ENCODE measurements at places on chromosomes 3 and 15. TPM values are rescaled to one million over a fixed set of nuclear protein-coding genes. Genes with fewer than 3 reads are reported as not detected.

RNF7 gene
- total RNA-seq, result 114 TPM

SUSD5 gene
- total RNA-seq, result 3.1 TPM

NANOGP8 gene
- 1.5 TPM for total RNA-seq

KBTBD8 gene
- 5.6 TPM for total RNA-seq

SLC33A1 gene
- total RNA-seq, result 21.8 TPM

MOBP gene
- total RNA-seq, result not detected

SAXO2 gene
- 1.4 TPM for total RNA-seq

MUC20 gene
- total RNA-seq, result not detected

CIB1 gene
- 5.2 TPM for total RNA-seq

CPN2 gene
- total RNA-seq, result not detected

CKMT1A gene
- 1.7 TPM for total RNA-seq

HMG20A gene
- total RNA-seq, result 75.6 TPM

GASK1A gene
- total RNA-seq, result 10.3 TPM

GRM7 gene
- total RNA-seq, result 0.80 TPM

MELTF gene
- 4.2 TPM for total RNA-seq

WDR82 gene
- total RNA-seq, result 45.4 TPM

CD200 gene
- total RNA-seq, result 41.5 TPM

GRCh38 chr3:81743096-81744025 is 18.1 kb downstream of the GBE1 start:
- DNase-seq, result no peak

DNA sequence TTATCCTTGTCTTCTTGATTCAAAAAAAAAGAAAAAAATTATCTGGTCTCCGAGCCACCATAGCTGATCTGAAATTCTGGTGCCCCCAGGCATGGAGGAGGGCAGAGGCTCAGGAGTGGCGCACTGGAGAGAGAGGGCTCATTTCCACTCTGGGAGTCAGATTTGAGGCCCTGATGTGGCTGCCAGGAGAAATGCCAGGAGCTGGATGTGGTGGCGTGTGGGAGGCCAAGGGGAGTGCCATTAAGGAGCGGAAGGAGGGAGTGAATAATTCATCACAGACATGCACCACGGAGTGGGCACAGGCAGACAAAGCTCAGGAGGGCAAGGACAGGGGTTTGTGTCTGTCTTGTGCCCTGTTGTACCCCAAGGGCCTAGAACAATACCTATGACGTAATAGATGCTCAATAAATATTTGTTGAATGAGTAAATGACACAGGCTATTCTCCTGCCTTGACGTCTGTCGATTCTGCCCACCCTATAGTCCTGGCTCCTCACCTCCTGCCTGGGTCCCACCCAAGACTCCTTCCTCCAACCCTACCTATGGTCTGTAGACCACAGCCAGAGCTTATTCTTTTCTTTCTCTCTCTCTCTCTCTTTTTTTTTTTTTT is 12.0 kb upstream of the GRIP2 start:
- no peak for DNase-seq

DNA sequence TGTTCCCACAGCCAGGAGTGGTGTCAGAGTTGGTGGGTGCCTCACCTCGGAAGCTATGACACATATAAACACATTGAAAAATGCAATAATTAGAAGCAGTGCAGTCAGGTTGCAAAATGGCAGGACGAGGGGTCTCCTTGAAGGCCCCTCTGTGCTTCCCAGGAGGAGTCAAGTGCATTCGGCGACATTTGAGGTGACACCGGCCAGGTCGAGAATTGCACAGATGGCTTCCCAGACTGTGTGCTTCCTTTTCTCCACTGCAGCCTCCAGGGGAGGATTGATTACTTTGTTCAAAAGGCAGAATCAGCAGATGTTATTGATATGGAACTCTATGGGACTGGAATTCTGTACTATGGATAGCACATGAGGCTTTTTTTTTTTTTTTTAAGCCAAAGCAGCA is 163.2 kb downstream of the MINAR1 start:
- DNase-seq, result no peak

DNA sequence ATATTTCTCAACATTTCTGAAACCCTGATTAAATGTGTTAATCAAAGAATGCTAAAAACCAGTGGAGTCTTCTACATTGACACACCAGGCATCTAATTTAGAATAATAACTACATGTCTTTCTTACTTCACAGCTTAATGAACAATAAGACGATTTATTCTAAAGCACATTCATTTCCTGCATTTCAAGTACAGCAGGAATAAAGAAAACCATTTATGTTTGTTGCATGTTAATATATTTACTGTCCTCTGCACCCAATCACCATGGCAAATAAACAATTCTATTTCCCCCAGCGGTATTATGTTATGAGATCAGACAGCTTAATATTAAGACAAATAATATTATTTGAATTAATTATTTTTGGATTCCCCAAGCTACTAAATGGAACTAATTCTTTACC is 1336.3 kb upstream of the CADM2 start:
- DNase-seq, result no peak

- no peak for DNase-seq
Measured at GRCh38 chr3:96478496-96478895, 335.9 kb upstream of the EPHA6 start.

DNA sequence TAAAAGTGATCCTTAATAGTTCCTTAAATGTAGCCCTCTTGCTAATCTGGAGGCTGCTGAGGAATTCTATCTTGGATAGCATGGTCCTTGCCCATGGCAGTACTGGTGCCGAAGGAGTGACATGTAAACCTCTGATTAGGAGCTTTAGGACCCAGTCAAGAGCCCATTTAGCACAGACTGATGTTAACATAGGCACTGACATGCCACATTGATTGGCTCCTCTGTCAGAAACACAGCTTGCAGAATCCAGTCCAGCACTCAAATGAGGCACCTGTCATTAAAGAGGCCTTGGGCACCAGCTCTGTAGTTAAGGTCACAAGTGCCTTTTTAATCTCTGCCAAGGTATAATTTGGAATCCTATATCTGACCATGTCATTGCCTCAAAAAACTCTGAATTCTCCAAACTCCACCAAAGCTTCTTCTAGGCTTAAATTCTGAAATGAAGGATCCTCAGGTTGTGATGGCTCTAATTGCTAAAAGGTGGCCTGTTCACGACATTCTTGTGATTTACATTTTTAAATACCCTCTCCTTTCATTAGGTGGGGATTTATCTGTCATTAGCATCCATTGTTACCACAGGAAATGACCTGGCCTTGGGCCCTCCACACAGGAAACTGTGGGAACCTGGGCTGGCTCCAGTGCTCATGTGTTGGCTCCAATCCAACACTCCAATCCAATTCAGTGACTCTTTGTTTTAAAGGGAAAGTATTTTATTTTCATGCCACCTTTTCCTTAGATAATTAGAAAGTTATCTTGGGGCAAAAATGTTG is 57.3 kb upstream of the RNF7 start:
- no peak for DNase-seq

DNA sequence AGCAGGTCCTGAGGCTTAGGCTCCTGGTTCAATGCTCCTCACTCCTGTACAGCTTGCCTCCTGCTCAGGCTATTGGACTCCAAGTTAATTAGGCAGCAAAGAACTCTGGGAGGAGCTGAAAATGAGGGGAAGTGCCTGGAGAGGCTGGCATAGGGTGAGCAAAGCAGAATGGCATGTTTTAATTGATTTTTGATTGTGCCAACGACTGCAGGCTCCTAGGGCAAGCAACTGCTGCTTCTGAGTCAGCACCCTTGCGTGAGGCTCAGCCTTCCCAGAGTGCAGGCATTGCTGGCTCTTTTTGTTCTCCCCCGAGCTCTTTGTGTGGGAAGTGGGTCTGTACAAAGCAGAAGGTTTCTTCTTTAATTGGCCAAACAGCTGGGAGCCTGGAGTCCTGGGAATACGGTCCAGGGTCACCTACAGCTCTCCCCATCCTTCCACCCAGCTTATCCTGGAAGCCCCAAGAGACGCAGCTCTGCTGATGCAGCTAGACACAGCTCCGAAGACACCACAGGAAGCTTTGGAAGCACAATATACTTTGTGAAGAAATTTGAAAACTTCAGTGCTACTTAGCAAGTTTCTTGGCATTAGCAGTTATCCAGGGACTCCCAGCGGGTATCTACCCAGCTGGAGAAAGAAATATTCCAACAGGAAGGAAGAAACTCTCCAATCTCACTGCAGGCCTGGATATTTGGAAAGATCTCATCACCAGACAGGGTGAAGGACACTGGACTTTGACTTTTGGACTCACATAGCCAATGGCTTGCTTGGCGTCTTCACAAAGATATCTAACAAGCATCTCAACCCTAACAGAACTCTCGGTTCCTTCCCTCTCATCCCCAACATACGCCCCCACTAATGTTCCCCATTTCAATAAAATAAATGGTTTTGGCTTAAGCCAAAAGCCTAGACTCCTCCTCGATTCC is 76.8 kb downstream of the BDH1 start:
- DNase-seq, result peak; percentile 32

DNA sequence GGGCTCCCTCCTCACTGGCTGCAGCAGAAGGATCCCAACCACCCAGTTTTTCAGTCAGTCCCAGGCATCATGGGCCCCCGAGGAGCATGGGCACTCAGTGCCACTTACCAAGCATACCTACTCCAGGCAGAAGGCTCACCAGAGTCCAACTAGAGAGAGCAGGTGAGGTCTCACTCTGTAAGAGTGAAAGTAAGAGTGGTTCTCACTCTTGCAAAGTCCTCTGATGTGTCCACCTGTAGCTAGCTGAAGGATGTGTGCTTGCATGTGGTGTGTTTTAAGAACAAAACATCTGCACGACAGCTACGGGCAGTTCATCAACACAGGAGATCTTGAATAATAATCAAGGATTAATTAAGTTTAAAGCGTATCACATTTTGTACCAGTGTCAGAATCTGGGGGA is 49.7 kb downstream of the CCK start:
- DNase-seq, result no peak

DNA sequence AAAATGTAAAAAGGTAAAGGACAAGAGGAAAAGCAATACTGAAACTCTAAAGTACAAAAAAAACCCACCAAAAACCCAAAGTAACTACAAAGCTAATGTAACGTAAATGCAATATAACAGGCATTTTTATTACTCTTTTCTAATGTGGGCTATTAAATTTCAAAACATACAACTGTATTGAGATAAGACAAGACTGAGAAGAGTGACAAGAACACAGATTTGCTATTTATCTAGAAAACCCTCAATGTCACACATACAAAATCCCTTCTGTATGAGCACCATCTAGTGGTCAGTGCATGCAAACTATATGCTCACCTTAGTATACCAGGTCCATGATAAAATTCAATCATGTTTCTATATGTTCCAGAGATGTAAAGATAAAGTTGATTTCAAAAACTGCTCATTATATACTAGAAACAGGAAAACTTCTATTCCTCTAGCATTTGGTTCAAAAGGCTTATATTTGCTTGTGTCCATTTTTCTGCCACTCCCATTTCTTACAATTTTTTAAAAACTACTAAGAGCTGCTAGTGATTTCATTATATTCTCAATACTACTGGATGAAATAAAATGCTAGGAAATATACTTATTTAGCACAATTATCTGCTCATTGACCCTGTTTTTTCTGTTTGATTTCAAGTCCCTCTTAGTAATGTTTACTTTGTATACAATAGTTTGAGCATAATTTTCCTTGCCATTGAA is 111.4 kb downstream of the DLG1 start:
- DNase-seq, result peak; percentile 71

GRCh38 chr15:96328181-96328876 is 2.2 kb upstream of the NR2F2 start:
- DNase-seq, result no peak

- DNase-seq, result no peak
Measured at GRCh38 chr3:146739203-146739671, 134.1 kb upstream of the PLSCR5 start.

GRCh38 chr3:41200669-41201021 is 1.3 kb downstream of the CTNNB1 start:
- DNase-seq, result peak; percentile 53

- DNase-seq, result no peak
Measured at GRCh38 chr3:27456554-27456953, 27.6 kb downstream of the SLC4A7 start.

GRCh38 chr15:63348392-63348791 is 33.3 kb downstream of the CA12 start:
- no peak for DNase-seq

DNA sequence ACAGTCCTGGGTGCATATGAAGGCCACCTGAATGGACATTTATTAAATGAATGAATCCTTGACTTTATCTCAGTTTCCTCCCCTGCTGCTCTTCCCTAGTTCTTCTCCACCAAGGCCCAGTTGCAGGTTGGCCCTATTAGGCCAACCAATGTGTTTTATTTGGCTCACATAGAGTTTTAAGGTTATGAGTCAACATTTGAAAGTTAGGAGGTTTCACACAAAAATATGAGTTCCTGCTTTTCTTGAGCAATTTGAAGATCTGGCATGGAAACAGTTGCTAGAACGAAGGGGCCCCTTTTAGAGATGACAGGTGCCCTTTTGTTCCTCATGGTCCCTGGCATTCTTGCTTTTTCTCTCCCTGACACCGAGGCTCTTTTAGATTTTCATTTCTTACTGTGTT is 83.0 kb upstream of the PDZRN3 start:
- DNase-seq, result no peak

DNA sequence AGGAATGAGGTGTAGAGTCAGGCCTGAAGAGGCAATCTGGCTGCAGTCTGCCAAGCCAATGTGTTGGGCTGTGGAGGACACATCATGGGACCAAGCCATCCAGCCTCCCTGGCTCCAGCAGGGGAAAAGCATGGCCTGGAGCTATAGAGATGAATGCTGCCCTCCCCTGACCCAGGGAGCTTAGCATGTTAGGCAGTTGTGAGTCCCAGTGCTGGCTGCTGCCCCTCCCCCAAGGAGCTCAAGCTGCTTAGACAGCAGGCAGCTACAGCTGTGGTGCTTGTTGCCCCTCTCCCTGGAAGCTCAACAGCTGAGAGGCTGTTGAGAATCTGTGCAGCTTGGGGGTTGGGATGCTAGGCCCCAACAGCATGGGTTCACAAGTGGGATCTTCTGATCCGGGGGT is 85.6 kb upstream of the DNAJC19 start:
- peak; percentile 58 for DNase-seq

- no peak for DNase-seq
Measured at GRCh38 chr15:60394689-60395097, 3.1 kb downstream of the ANXA2 start.

- no peak for DNase-seq
Measured at GRCh38 chr3:179107617-179108016, 36.0 kb upstream of the ZMAT3 start.

GRCh38 chr3:182913889-182914288 is 66.4 kb downstream of the DCUN1D1 start:
- DNase-seq, result no peak

- peak; percentile 43 for DNase-seq
Measured at GRCh38 chr3:172040981-172041963, 1.9 kb downstream of the FNDC3B start.
